Fibroblast of skin of right biceps (primary cell): ENCODE measurements at places on chromosomes 4 and X.

GRCh38 chrX:137988470-137988869, 422.5 kb downstream of the ZIC3 start:
- no peak for DNase-seq

DNA sequence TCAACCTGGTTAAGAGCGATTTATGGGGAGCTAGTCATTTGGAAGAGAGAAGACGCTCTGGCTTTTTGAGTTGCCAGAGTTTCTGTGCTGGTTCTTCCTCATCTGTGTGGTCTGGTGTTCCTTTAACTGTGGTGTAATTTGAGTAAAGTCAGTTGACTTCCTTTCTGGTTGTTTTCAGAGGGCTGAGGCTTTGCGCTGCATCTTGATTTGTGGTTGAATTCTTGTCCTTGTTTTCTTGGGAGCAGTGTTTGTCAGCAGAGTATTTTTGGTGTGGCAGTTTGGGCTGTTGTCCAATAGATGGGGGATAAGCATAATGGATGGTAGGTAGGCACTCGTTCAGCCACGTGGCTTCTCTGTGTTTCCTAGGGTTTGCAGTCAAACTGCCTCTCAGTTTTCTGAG, 2143.2 kb upstream of the TENM3 start:
- no peak for DNase-seq

DNA sequence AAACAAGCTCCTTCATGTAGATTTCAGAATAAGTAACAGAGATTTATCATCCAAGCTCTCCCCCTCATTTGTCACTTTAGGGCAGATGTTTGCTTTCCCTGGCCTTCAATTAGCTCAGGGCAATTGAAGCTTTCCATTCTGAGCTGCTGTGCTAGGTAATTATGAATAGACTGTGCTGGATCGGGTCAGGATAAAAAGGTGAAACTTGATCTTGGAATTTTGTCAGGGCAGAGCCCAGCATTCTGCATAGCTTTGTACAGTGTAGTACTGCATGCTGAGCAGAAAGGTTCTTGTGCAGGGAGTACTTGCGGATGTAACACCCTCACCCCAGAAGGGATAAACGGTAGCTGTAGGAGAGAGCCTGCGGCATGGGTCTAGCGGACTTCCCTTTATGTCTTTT, 64.0 kb upstream of the CLDN34 start:
- no peak for DNase-seq

- DNase-seq: peak; percentile 78
These were observed at the start of gene C4orf51 for GRCh38 chr4:145679991-145680455. Gene C4orf51 (plus strand): TSS chr4:145680146. CDS start chr4:145680204, 58 bp downstream.

GRCh38 chr4:109908731-109909130, 4.0 kb upstream of the EGF start:
- DNase-seq: no peak

- peak; percentile 40 for DNase-seq
These were observed 324.3 kb downstream of the PTTG2 start for GRCh38 chr4:38284294-38285030.

GRCh38 chr4:181685911-181686310, 557.3 kb upstream of the TENM3 start:
- peak; percentile 92 for DNase-seq

DNA sequence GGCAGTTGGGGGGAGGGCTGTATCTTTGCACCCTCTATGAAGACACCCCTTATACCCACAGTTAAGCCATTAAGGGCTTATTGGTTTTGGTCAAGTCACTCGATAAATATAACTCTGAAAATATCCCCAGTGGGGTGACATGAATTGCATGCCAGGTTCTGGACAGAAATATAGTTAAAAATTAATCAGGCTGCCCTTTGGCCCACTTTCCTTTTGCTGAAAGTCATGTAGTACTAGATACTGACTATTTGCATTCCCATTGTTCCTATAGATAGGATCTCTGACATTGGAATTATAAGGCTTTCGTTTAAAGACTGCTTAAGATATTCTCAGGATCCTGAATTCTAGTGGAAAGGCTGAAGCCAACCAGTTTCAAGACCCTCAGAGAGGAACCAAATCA, 43.5 kb upstream of the LAMP2 start:
- DNase-seq: no peak

DNA sequence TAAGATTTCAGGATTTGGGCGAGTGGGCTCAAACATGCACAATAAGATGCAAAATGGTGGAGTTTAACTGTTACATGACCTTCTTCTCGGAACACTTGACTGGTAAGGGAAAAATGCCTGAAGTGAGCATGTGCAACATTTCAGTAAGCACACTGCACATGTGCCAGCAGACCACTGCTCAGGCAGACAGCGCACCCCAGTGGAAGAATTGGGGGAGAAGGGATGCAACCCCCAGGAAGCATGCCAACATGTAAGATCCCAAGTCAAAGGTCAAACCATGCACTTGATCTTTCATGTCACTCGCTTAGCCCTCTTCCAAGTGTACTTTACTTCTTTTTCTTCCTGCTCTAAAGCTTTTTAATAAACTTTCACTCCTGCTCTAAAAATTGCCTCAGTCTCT, 256.3 kb downstream of the CENPC start:
- no peak for DNase-seq

DNA sequence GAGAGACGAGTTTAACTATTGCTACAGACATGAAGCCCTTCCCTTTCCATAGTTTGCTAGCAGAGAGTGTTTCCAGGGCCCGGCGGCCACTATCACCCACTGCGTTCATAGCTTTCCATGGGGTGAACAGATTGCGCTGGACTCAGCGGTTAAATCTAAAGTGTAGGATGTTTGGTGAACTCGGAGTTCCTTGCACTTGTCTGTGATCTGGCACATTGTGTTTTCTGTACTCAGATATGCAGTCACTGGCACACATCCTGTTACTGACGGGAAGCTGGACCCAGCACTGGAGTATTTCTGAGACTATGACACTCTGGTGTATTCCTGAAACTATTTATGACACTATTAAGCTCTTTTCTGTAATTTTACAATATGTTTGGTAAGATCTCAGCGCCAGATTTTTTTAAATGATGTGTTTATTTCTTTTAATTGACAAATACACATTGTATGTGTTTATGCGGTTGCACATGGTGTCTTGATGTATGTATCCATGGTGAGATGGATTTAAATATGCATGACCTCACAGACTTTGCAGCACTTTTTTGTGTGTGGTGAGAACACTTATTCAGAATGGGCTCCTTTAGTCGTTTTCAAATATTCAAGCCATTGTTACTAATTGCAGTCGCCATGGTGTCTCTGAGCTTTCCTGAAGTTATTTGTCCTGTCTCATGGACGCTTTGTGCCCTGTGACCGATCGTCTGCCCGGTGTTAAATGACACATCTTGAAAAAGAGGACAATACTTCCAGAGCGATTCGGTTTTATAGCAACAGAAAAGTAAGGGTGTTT, 14.1 kb downstream of the CD99 start:
- DNase-seq: no peak

- peak; percentile 26 for DNase-seq
These were observed 21.0 kb upstream of the SORCS2 start for GRCh38 chr4:7171191-7171900.

- DNase-seq: peak; percentile 33
These were observed 44.8 kb downstream of the BANK1 start for GRCh38 chr4:101835121-101835904.

GRCh38 chrX:102652031-102652688, 877 bp downstream of the GPRASP1 start:
- peak; percentile 54 for DNase-seq

- DNase-seq: peak; percentile 43
These were observed 205.5 kb upstream of the NUDT6 start for GRCh38 chr4:123127875-123128274.

GRCh38 chrX:46211079-46211478, 334.1 kb downstream of the ZNF674 start:
- no peak for DNase-seq

DNA sequence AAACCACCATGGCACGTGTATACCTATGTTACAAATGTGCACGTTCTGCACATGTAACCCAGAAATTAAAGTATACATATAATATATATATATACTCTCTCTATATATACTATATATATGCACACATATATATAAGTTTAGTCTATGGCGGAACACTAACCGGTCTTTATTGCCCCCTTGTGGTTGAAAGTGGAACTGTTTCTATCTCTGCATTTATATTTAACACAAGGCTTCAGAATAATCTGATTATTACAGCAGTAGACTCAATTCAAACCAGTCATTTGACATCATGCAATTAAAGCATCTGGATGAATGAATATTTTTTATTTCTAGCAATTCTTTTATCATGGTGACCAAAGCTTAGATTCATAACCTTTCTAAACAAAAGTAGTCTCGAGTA, 14.6 kb downstream of the RAB9B start:
- peak; percentile 55 for DNase-seq

DNA sequence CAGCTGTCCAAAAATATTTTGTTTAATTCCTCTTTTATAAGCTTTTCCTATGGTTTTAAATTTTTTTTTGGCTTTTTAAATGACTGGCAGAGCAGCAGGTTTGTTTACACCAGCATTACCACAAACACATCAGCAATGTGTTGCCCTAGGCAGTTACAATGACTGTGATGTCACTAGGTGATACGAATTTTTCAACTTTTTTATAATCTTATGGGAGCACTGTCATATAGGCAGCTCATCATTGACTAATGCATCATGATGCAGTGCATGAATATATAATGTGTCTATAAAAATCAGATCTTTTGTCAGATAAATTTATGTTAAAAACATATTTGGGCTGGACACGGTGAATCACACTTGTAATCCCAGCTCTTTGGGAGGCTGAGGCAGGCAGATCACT, 231.6 kb upstream of the SLIT2 start:
- no peak for DNase-seq

GRCh38 chr4:166435449-166435848, 562.4 kb downstream of the TLL1 start:
- peak; percentile 94 for DNase-seq

DNA sequence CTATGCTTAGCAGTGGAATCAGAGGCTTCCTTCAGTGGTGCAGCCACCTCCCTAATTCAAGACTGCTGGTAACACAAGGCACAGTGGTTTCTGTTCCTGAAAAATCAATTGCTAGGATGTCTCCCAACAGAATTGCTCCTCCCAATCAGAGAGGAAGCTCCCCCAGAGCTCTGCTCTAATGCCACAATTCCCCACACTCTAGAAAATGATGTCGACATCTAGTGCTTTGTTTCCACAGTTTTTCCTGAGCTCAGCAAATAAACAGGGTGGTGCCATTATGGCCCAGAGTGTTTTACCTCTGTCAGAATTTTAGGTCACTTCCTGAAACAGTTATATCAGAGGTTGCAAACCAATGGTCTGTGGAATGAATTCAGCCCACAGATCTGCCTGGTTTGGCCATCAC, 24.7 kb downstream of the TAB3 start:
- no peak for DNase-seq
